C1 segment of cervical spinal cord (tissue), 14 donors: ENCODE measurements at places on chromosomes 6 and 20.

DNA sequence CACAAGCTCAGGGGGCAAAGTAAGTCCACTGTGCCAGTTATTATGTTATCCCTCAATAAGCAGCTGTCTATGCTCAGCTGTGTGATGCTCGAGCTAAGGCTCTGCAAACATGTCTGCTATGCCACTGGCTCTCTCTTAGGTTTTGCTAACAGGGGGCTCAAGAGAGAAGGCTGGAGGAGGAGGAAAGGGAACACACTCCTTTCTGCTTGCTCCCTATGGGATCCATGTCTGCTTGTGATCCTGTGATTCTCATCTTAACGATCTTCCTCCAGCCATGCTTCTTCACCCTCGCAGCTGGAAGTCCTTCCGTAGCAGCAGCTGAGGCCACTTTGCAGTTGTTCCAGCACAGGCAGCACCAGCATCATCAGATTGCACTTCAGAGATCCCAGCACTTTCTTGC lies 37.0 kb upstream of the IGF2R start:
- DNase-seq: no peak

- no peak for DNase-seq
Observed at GRCh38 chr6:155894262-155894661, 438.6 kb upstream of the NOX3 start.

DNA sequence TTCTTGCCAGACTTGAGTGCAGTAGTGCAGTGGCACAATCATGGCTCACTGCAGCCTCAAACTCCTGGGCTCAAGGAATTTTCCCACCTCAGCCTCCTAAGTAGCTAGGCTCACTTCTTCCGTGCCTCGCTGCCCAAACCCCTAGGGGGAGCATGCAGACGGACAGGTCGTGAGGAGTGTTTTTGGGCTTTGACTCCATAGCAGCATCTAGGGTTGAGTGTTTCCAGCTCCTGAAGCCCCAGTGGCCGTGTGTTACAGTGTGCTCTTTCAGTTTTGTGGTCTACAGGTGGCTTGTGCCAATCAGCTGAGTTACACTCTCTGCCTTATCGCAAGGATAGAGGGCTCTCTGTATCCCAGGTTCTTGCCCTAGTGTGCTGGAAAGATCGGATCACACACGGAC lies 33.4 kb downstream of the NCOA3 start:
- DNase-seq: no peak

DNA sequence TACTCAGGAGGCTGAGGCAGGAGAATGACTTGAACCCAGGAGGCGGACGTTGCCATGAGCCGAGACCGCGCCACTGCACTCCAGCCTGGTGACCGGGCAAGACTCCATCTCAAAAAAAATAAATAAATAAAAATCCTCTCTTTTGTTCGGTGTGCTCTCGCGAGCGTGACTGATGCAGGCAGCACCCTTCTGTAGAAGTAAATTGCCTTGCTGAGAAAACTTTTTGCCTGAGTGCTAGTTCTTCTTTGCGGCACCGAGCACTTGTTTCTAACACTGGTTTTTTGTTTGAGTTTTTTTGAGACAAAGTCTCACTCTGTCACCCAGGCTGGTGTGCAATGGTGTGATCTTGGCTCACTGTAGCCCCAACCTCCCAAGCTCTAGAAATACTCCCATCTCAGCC lies 30.5 kb downstream of the PLN start:
- no peak for DNase-seq

GRCh38 chr20:10005885-10006284 lies 28.9 kb upstream of the ANKEF1 start:
- no peak for DNase-seq

- DNase-seq: no peak
Observed at GRCh38 chr20:42594659-42595058, 595.0 kb downstream of the PTPRT start.

DNA sequence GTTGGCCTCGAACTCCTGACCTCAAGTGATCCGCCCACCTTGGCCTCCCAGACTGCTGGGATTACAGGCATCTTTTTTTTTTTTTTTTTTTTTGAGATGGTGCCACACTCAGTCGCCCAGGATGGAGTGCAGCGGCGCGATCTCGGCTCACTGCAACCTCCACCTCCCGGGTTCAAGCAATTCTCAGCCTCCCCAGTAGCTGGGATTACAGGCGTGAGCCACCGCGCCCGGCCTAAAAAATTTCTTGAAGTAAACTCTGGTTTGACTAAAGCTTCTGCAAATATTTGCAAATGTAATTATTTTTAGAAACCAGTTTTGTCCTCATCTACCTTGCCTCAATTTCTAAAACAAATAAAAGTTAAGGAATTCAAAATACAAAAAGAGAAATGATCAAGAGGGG lies 1.2 kb downstream of the IBTK start:
- DNase-seq: no peak

- no peak for DNase-seq
Observed at GRCh38 chr20:63771046-63771707, 31.6 kb downstream of the SLC2A4RG start.

- no peak for DNase-seq
Observed at GRCh38 chr20:62944184-62944583, 6.2 kb downstream of the GID8 start.

- no peak for DNase-seq
Observed at GRCh38 chr6:151900256-151900655, 92.8 kb downstream of the ESR1 start.

- no peak for DNase-seq
Observed at GRCh38 chr20:54622333-54623295, 147.2 kb downstream of the DOK5 start.

GRCh38 chr6:53357576-53358360 lies 9.0 kb upstream of the ELOVL5 start:
- no peak for DNase-seq

DNA sequence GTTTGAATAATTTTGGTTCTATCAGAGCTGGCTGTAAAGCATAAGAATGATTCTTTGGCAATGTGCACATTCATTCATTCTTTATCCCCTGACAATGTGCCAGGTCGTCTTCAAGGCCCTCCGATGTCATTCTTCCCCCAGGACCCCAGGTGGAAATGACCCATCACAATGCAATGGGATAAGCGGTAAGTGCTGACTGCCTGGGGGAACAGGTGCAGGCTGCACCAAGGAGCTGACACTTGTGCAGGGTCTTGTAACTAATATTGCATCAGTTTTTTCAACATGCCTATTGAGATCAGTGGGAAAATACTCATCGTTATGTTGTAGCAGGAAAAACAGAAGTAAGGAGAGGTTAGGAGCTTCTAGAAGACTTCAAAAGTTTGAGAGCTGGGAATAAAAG lies 105.6 kb downstream of the FOXC1 start:
- no peak for DNase-seq
